ENCODE measurements at places on chromosomes 6 and 20. TPM values are rescaled to one million over a fixed set of nuclear protein-coding genes. Genes with fewer than 3 reads are reported as not detected.

GRCh38 chr6:37615564-37616340, 81.9 kb downstream of the MDGA1 start:
- no peak for DNase-seq

GRCh38 chr20:17873410-17874270, 95.0 kb downstream of the SNX5 start:
- no peak for DNase-seq

DNA sequence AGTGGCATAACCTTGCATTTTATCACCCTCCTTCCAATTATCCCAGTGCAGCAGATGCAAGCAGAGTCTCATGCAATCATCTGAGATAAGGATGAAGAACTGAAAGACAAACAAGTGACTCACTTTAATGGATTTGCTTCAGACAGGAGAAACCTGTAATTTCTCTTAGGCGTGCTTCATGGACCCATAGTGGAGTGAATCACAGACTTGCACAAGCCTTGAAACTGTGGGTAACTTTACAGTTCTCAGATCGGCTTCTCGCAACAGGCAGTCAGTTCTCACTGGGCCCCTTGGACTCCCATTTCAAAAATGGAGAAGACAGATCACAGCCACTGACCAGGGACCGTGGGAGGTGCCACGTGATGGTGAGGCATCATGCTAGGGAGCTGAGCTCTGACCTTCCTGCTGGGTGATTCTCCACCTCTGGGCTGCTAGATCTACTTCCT, at the start of gene ADGRF4:
Gene ADGRF4 (plus strand): TSS at position 239 of the 446 bp plus-strand sequence. CDS start 8,666 bp downstream, outside the sequence.
- no peak for DNase-seq

Gene C20orf202
- total RNA-seq: 0.55 TPM

Gene SSTR4
- total RNA-seq: not detected

DNA sequence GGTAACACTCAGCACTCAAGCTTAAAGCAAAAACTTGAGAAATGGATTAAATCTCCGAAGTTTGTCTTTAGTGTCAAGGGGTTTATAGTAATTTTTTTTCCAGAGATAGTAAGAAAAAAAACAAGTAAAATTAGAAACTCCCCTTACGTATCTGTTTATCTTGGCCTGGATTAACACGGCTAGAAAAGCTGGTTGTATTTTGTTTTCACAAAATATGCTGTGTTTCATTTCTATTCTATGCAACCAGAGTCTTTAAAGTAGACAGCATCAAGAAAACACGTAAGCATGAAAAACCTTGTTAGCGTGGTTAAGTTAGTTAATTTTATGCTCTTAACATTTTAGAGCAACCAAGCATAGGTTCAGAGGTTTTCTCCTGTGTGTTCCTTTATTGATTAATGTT, 21.8 kb upstream of the ERVFRD-1 start:
- no peak for DNase-seq

Gene ANGPT4
- total RNA-seq: 0.06 TPM

DNA sequence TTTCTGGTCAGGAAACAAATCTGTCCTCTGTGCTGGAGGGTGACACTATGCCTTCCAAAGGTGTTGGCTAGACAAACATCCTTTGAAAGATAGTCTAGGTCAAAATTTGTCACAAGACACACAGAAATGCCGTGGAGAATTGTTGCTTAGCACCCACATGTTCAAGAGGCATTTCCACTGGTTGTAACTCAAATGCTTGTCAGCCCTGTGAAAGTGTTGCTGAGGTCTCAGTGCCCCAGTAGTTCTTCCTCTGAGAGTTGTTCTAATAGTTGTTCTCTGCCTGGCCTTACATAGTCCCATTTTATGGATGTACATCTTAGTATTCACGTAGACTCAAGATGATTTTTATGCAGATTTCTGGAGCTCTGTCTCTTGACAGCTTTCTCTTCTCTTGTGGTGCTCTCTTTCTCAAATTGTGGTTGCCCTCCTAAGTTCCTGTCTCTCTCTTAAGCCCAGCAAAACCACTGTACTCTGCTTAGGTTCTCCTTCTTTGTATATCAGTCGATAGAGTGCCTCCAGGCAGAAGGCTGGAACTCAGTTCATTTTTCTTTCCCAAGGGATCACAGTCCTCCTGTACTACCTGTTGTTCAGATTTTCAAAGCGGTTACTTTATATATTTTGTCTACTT, 39.5 kb upstream of the REV3L start:
- no peak for DNase-seq

Gene GABRR1
- not detected for total RNA-seq

Gene PRPH2
- total RNA-seq: not detected

DNA sequence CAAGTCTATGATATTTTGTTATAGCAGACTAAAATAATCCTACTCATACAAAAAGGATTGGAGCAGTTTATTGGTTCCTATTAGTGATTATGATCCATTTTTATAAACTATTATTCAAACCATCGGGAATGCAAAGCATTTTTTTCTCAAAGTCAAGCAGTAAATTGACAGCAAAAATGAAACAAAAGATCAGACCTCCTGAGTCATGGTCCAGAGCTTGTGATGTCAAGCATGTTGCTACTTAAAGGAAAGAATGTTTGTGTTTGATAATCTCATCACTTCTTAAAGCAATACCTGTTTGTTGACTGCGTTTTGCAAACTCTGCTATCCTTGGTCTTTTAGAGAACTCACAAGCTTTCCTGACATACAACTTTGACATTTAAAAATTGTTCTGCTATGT, 204.4 kb downstream of the SAMD5 start:
- DNase-seq: no peak

DNA sequence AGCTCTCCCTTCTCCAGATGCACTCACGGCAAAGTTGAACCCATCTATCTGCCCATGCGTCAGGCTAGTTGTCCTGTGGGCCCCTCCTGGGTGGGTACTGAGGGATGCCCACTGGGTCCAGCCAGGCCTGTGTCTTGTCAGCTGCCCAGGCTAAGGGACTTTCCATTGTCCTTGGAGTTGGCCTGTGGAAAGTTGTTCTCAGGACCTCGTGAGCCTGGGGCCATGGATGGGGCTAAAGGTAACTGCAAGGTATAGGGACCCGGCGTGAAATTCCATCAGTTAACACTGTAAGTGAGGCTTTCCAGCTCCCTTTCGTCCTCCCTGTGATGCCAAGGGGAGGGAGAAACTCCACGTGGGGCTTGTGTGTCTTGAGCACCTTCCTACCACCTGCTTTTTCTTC, 126.5 kb downstream of the CEBPB start:
- no peak for DNase-seq
